Fibroblast of mammary gland (primary cell): ENCODE measurements at places on chromosomes 7 and 10.

- no peak for DNase-seq
These were observed 13.0 kb downstream of the SCART1 start for GRCh38 chr10:133466683-133467275.

DNA sequence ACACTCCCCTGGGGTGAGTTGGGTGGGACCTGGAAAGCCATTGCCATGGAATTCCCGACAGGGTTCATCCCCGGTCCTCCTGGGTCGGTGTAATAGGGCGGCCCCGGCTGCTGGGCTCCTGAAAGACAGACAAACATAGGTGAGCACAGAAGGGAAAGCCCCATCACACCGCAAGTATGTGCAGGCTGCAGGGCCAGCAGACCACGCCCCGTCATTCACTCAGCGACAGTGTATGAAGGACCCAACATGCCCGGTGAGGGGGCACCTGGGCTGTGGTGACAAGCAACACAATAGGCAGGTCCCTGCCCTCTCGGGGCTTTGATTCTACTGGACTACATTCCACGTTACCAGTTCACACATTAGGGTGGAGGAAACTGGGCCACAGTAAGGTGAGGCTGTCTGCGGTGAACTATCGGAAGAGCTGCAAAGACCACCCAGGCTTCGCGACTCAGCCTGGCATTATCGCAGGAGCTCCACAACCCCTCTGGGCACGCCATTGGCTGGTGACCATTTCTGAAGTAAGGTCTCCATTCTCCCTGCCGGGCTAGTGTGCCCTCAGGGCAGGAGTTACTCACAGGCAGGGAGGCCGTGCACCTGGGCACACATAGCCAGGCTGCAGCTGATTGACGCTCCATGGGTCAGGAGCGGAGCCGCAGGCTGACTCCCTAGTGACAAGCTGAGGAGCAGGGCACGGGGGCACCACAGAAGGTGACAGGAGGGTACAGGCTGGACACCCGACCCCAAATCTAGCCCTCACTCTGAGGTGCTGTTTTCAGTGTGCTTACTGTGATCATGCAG, 99.2 kb downstream of the VOPP1 start:
- DNase-seq: no peak

GRCh38 chr7:117889611-117890010, 16.4 kb upstream of the CTTNBP2 start:
- DNase-seq: no peak

DNA sequence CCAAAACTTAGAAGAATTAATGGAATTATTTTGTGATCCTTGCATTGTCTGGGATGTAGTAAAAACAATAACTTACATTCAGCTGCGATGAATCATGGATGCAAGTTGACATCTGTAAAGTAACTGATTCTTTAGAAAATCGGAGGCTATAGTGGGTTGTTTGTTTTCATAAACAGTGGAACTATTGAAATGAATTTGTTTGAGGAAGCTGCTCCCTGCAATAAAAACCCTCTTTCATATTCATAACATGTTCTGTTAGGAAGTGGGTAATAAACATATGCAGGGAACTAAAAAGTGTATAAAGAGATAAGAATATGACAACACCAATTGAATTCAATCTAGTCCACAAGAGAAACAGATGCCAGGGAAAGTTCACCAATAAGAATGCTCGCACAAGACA, 53.6 kb downstream of the AGMO start:
- DNase-seq: peak; percentile 11

DNA sequence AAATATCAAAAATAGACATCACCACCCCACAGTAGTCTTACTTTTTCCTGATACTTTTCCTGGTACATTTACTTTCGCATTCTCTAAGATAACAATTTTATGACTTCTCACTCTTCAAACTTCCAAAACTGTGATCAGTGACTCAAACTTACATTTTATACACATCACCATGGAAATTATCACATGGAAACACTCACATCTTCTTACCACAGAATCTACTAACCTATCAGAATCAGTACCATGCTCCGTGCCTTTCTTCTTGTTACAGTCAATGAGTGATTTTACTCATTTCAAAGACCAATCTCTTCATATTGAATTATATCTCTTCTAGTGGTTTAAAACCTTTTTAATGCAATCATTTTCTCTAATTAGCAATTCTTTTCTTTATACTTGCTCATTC, 120.3 kb downstream of the PTEN start:
- DNase-seq: no peak

DNA sequence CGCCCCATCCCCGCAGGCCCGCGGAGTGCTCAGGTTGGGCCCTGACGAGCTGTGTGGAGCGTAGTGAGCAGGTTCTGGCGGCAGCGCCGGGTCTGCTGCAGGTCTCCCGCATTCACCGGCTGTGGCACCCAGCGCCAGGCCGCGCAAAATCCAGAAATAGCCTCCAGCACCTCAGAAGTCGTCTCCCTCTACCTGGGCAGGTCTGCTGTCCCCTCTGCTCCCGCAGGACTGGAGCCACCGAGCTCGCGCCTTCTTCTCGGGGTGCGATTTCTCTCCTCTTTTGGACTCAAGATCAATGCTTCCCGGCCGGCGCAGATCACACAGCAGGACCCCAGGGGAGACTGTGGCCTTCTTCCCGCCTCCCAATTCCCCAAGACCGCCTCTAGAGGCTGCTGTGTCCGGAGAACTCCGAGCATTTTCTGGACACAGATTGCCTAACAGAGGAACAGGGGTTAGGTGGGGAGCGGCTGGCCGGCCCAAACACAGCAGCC, 8.4 kb downstream of the TLX1 start:
- peak; percentile 16 for DNase-seq

DNA sequence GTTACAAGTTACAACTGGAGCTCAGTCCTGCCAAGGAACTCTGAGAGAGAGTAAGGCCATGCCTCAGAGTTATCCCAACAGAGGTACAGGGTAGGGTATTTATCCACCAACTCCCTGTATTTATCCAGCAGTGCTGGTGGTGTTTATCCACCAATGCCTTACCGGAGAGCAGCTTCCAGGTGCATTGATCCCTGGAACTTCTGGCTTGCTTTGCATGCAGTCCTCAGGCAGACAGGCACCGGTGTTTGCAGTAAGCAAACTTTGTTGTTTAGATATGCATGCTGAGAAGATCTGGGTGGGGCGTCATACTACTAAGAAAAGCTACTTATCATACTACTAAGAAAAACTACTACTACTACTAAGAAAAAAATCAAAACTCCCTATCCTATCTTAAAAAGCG, 92.4 kb downstream of the CYP26A1 start:
- no peak for DNase-seq

- DNase-seq: no peak
These were observed 270.1 kb upstream of the SHH start for GRCh38 chr7:156082048-156083040.

DNA sequence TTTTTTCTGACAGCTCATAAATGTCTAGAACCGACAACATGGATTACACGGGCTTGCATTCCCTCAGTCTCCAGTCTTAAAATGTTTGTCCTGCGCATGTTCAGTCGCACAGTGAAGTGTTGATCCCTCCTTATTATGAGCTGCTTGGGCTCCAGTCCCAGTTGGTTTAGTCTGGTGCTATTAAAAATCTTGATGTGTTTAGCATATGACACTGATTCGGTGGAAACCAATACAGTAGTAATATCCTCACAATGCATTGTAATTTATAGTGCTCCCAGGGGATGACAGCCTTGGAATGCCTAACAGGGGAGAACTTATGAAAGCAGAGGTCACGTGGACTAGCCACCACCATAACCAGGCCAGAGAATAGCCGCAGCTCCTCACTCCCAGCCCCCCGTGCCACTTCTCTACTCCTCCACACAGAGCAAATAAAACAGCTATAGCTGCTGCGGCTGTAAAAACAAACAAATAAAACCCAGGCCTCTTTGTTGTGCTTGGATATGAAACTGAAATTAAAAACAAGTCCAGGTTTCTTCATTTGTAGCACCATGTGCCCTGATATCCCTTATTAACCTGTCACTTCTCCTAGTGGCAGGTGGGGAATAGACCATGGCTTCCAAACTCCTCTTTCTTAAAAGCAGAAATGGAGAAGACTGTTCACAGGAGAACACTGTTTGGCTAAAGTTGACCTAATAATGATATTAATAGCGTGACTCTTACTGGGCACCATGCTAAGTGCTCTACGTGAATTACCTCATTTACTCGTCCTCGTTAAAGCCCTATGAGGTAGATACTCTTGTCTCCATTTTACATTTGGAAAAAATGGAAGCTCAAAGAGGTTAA, 7.7 kb downstream of the DPCD start:
- DNase-seq: no peak

DNA sequence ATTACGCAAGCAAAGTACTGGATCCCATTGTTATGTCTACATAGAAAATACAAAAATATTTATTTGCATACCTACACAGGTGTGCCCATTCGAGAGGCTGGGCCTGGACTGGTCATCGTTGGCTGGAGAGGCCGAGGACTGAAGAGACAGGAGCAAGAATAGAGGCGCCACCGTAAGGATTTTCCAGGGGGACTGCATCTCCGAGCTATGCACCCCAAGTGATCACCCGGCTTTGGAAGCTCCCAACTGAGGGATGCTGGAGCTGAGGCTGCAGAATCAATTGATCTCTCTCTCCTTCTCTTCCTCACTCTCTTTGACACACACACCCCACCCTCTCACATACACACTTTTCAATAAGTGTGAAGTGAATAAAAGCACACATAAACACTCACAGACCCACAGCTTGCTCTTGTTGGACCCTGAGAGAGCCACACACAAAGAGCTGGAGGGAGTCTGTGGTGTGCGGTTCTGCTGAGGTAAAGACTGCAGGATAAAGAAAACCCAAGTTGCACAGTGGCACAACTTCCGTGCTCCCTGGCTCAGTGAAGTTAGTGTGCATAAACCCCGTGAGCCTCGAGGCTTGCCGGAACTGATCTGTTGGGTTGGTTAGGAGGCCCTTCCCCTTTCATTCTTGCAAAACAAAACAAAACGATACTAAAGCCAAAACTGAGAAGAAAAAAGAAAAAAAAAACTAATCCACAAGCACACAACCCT, at the start of gene AOAH:
Gene AOAH (minus strand): TSS at position 544 of the 714 bp plus-strand sequence. CDS start 346 bp downstream, at position 198.
- no peak for DNase-seq

GRCh38 chr10:52443419-52444388, 129.6 kb downstream of the DKK1 start:
- DNase-seq: peak; percentile 88

DNA sequence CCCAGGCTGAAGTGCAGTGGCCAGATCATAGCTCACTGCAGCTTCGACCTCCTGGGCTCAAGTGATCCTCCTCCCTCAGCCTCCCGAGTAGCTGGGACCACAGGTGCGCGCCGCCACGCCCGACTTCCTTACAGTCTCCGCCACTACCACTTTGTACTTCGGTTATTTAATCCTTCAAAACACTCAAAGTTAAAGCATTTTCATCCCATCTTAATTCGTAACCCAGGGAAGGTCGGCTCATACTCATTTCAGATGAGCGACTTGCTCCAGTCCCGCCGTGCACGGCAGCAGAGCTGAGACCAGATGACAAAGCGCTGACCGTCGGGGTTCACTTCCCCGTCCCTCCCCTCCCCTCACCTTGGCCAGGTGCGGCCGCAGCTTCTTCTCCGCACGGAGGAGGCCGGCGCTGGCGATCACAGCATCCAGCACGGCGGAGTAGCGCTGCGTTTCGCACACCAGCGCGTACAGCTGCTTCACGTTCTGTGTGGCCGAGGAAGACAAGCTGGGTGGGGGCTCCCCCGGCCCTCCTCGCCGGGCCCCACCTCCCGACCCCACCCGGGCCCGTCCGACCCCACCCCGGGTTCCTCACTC, 457 bp downstream of the NSUN5 start:
- DNase-seq: no peak

GRCh38 chr7:48420206-48420605, 248.9 kb downstream of the ABCA13 start:
- peak; percentile 22 for DNase-seq

DNA sequence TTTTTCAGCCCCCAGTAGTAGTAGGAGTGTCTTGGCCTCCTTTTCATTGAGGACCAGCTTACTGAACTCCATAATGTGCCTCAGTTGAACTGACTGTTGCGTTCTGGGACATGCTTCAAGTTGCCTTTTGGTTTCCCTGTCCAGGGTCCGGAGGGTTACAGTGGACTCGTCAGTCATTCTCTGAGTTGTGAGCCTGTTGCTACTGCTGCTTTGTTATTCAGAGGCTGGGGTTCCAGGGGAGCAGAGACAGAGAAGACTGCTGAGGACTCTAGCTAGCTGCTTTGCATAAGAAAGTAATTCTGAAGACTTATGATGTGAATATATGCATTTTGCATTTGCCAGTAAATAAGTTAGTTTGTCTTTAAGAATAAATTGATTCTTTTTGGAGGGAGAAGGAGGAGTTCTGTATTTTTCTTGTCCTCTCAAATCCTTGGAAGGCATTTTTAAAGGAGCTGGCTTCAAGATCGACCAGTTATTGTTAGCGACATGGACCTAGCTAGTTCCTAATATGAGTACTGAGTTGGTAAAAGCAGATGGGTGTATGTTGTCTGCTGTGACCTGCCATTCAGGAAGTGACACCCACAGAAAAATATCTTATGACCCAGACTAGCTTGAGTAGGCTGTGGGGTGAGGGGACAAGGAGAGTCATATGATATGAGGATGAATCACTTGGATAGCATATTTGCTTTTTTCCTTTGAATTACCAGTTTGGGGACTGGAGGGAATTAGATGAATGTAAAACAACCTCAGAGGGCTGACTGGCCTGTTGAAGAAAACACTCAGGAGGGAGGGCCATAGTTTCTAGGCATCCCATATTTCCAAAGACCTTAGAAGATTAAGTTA, 8.3 kb downstream of the PI4K2A start:
- peak; percentile 97 for DNase-seq

GRCh38 chr7:74103219-74103772, 19.7 kb downstream of the LIMK1 start:
- DNase-seq: no peak

DNA sequence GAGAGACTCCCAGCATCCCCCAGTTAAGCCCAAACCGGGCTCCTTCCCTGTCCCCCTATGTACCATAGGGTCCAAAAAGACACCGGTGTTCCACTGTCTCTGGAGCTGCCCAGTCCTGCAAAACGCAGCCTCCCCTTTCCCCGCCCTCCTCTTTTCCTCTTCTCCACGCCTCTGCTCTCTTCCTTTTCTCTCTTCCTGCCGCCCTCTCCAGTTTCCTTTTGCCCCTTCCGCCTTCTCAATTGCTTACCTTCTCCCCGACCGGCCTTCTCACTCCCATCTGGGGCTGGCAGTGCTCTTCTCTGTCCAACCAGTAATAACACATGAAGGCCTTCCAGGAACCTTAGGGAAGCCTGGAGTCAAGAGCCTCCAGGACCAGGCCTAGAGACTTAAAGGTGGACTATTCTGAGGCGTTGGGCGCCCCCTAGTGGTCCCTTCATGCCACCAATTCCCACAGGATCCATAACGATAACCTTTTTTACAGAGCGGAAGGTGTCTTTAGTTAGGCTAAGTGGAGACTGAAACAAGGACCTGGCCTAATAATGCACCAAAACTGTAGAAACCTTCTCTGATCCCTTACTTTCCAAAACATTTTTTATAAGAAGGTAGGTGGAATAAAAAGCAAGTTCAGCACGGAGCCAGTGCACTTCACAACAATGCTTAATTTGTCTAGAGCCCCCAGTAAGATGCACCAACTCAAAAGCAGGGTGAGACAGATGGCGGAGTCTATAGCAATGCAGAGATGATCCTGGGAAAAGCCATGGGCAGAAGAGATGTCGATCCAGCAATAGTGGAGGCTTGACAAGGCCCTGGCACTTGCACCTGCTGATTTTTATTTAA, 27.2 kb upstream of the MSRB2 start:
- peak; percentile 74 for DNase-seq
